ENCODE measurements at places on chromosomes 6 and 20.

GRCh38 chr6:73696966-73697655 is 1.1 kb downstream of the CD109 start:
- DNase-seq, result no peak

GRCh38 chr20:51492167-51493092 is 50.1 kb downstream of the NFATC2 start:
- DNase-seq, result no peak

GRCh38 chr6:64782877-64783276 is 924.1 kb downstream of the EYS start:
- no peak for DNase-seq

- DNase-seq, result no peak
Measured at GRCh38 chr6:18249271-18249670, 15.1 kb downstream of the DEK start.

DNA sequence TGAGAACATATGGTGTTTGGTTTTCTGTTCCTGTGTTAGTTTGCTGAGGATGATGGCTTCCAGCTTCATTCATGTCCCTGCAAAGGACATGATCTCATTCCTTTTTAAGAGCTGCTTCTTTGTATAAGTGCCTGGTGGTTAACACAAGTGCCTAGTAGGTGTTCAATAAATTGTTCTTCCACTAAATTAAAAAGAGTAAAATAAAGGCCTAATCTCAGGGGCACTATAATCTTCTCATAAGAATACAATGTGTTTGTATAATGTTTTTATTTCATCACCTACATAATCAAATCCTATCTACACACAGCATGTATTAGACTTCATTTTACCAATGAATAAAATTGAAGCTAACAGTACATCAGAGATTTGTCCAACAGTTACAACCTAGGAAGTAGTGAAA is 252.7 kb downstream of the KHDC1L start:
- DNase-seq, result no peak

- DNase-seq, result no peak
Measured at GRCh38 chr6:37033819-37034795, 28.7 kb downstream of the FGD2 start.
